ENCODE measurements at places on chromosomes 16 and 17. TPM values are rescaled to one million over a fixed set of nuclear protein-coding genes. Genes with fewer than 3 reads are reported as not detected.

P4HB gene
- 784 TPM for total RNA-seq

TP53TG3F gene
- total RNA-seq = not detected

RNU2-1 gene
- total RNA-seq = not detected

HBA2 gene
- total RNA-seq = not detected

ESRP2 gene
- 0.30 TPM for total RNA-seq

ARHGAP44 gene
- total RNA-seq = 1.00 TPM

OGFOD1 gene
- 121 TPM for total RNA-seq

KRTAP4-4 gene
- not detected for total RNA-seq
